ENCODE measurements at places on chromosomes 5 and 9.

DNA sequence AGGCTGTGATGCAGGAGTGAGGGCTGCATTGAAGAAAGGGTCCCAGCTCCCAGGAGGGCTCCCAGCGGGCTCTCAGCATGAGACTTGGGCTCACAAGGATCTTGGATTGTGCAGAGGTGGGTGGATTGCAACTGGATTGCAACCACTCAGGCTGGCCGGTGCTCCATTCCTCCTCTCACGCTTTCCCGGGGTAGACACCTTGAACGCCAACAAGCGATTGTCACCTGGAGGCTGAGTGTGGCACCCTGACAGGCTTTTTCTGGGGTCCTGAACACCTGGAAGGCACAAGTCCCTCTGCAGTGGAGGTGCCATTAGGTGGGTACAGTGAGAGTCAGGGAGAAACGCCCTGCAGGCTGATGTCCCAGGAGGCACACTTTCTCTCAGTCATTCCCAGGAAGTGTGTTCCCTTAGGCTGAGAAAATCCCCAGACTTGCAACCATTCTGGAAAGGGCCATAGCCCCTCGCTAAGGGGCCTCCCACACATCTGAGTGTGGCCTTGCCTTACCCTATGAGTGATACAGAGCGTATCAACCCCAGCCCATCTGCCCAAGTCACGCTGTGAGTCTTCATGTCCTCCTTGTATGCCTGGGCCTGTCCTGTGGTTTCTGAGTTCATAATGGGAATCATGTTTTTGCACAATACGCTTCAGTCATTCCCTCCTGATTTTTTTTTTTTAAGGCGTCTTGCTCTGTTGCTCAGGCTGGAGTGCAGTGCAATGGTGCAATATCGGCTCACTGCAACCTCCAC is 488.1 kb downstream of the IRX1 start:
- no peak for DNase-seq

DNA sequence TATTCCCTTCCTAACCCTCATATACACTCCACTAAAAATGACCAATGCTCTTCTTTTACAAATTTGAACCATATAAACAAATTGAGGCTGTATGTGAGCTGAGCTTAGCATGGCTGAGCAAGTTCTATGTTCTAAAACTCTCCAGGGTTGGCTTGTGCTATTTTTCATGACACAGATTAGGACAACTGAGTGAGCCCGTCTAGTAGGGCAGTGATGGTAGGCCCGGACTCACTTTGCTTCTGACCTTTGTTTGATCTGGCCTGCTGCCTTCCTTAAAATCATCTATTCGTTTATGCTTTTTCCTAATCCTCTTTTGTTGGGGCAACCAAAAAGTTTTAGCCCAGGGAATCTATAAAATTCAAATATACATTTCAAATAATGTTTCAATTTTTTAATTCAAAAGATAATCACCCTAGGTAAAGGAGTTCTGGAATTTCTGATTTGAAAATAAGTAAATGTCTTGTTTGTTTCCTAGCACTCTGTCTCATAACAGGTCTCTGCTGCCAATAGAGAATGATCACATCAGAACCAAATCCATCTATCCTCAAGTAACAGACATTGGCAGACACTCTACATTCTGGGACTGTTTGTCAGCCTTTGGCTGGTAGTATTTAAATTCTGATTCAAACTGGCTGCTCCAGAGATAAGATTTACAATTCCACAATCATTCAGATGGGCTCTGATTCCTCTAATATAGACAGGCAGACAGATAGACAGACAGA is 217.0 kb upstream of the TARS1 start:
- no peak for DNase-seq

DNA sequence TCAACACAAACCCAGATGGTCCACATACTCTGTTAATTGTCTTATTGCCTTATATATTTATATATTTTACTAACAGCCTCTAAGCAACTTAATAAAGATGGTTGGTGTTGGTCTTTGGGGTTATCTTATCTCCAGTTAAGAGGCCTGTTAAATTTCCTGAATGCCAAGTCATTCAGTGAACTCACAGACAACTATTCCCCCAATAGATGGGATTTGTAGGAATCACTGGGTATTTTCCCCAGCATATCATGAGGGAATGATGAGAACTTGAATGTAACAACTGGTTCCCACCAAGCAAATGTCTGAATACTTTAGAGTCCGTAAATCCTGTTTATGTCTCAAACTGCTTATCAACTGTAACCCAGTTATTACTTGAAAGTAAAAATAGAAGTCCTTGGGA is 42.7 kb upstream of the RETREG1 start:
- DNase-seq, result no peak

- no peak for DNase-seq
Observed at GRCh38 chr5:91028499-91028956, 354.6 kb downstream of the ARRDC3 start.

- no peak for DNase-seq
Observed at GRCh38 chr5:83353231-83353630, 118.3 kb upstream of the VCAN start.

DNA sequence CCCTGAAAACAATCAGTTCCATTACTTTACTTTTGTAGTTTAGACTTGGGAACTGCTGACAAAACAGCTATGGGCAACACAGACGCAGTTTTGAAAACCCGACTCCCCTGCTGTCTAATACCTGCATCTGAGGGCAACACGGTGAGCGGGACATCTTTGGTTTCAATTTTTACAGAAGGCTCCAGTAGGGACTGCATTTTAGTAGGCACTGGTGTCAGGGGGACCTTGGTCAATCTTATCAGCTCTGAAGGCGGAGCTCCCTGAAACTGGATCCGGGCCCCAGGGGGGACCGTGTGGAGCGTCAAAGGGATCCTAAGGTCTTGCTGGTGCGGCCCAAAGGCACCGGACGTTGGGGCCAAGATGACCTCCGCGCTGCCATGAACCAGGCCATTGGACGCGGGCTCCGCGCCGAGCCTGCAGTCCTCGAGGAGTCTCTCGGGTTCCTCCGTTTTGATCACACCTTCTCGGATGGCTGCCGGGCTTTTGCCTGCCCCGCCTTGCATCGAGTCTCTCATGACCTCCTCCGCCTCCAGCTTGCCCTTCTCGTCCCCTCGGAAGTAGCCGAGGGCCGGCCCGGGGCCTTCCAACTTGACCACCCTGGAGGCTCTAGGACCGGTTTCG is 1.1 kb downstream of the SOX30 start:
- no peak for DNase-seq

DNA sequence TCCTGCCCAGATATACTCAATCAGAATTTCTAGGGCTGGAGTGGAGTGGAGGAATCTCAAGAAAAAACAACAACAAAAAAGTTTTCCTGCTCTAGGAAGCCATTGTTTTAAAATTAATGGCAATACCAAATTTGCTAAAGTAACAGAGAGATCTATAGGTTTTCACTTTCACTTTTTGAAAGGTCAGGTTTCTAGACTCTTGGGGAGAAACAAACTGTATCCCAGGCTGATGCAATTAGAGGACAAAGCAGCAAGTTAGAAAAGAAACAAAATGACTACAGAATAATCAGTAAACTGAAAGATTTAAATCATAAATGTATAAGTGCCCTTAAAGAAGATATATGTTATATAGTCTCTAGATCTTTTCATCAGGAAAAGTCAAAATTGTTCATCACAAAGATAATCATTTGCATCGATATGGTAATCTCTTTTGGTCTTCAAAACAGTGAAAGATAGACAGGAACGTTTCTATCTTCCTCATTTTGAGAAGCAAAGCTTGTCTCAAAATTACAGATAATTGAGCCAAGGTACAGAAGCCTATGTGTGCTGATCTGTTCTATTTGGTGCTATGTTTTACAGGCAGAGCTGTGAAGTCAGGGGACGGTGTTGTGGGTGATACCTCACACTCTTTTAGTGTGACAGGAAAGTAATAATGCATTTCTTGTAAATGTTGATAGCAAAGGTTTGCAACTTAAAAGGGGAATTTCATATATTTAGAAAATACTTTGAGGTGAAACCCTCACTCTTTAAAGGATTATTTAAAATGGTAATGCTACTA is 1746.6 kb upstream of the C9orf72 start:
- no peak for DNase-seq

DNA sequence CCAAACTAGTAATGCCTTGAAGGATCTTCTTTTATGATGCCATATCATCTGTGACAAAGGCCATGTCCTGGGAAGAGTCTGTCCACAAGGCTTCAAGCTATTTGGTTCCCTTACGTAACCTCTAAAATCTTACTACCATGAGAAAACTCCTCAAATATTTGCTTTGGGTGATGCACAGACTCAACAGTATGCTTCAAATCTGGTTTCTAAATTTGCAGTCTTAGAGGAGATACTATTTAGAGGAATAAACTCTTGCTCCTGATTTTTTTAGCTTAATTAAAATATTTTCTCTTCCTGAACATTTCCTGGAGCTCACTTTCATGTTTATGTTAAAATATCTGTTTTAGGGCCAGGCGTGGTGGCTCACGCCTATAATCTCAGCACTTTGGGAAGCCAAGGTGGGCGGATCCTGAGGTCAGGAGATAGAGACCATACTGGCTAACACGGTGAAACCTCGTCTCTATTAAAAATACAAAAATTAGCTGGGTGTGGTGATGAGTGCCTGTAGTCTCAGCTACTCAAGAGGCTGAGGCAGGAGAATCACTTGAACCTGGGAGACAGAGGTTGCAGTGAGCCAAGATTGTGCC is 28.2 kb downstream of the TRPC7 start:
- DNase-seq, result no peak

DNA sequence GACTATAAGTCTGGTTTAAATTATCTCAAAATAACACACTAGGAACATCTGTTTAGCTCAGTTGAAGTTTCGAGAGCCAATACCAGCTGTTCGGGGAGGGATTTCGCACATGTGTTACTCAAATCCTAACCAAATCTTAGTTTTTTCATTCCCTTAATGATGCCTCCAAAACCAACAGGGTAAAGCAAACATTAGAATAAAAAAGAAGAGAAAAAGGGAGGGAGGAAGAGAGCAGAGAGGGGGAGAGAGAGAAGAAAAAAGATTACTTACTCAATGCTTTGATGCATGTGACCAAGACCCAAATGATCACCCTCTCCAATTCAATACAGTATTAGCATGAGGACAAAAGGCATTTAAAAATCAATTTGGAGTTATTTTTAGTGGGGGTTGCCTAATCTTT is 86.0 kb upstream of the NR5A1 start:
- DNase-seq, result no peak

DNA sequence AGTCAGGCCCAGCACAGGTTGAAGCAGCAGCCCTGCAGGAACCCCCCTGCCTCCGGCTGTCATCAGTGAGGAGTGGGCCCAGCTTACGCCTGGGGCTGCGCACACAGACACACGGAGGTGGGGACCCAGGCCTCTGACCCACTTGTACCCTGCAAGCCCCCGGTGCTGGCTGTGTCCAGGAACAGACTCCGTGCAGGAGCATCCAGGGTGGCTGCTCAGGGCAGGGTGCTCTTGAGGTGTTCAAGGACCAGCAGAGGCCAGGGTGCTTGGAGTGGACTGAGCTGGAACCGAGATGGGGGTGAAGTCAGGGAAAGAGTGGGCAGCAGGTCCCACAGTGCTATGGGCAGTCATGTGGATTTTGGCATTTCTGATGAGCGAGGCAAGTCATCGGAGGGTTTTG is 199.5 kb downstream of the CACNA1B start:
- no peak for DNase-seq

- no peak for DNase-seq
Observed at GRCh38 chr9:125608489-125609224, 98.4 kb downstream of the MAPKAP1 start.

DNA sequence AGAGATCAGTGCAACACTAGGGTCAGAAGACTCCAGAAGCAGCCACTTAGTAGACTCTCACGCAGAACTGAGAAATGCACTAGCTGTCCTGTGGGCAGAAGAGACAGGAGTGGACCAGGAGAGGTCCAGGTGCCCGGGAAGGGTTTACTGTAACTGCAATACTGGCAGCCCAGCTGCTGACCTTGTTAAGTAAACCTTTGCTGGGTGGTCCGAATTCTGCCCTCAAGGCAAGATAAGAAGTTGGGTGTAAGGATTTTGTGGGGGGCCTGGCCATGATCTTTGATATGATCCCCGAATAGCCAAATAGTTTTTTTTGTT is 91.3 kb downstream of the PDE6A start:
- DNase-seq, result no peak

GRCh38 chr9:90815944-90816357 is 14.3 kb downstream of the SYK start:
- DNase-seq, result no peak

GRCh38 chr5:149213264-149213880 is 58.3 kb upstream of the AFAP1L1 start:
- no peak for DNase-seq

GRCh38 chr9:92718086-92719001 is 46.3 kb downstream of the BICD2 start:
- DNase-seq, result no peak

DNA sequence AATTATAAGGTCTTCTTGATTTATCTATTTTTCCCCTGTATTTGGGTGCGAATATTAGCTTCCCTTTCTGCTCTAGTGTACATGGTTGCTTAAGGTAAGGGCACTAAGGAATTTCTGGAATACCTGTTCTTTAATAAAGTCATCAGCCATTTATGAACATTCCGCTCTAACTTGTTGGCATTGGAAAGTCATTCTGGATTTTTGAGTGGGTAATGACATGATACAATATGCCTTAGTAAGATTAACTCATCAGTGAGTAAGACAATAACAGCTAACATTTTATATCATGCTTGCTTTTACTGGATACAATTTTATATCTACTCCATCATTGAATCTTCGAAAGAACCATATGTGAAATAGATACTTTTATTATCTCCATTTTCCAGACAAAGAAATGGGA is 196.1 kb downstream of the ARRDC3 start:
- DNase-seq, result no peak

DNA sequence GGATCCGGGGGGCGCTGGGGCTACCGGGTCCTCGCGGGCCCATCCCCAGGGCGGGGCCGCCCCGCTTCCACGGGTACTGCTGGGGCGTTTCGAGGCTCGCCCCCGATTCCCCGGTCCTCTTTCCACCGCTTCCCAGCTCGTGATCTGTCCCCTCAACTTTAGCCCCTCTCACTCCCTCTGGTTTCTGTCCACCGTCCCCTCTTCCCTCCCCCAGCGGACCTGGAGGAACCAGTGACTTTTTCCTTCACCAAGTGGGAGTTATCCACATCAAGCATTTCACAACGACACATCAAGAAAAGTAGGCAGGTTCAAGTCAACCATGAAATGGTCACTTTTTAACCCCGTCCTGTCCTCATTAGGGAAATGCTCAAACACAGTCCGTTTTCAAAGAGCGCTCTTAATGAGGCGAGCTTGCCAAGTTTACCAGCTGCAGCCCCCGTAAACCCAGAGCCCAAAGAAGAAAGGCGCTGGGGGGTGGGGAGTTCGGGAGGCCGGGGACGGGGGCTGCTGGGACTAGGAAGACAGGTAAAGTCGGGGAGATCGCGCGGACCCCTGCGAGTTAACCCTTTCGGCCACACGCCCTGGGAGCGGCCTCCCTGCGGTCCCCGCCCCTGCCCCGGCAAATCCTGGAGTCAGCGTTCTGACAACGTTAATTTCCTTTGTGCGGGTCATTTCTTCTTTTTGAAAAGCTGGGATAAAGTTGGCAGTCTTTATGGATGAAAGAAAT is 2.1 kb upstream of the NFIB start:
- no peak for DNase-seq

GRCh38 chr9:7984203-7984602 is 184.6 kb upstream of the DMAC1 start:
- DNase-seq, result no peak

- DNase-seq, result no peak
Observed at GRCh38 chr5:74194196-74194595, 446.3 kb downstream of the ENC1 start.

Measured in SHP77 treated with DMSO at 0.1 percent for 48 hours (cell line).